ENCODE measurements at places on chromosomes 13 and 19. TPM values are rescaled to one million over a fixed set of nuclear protein-coding genes. Genes with fewer than 3 reads are reported as not detected.
A peak's percentile ranks its signal among the peaks of the same experiment; 100 is the strongest.

- no peaks in the 10 kb centered on the region for H3K36me3 ChIP-seq
- no peak overlapping the region for H3K4me3 ChIP-seq
- no peak overlapping the region for H3K27ac ChIP-seq
- no peaks in the 10 kb centered on the region for H3K27me3 ChIP-seq
- DNase-seq = no peak
Observed at GRCh38 chr13:87925006-87925405, 253.8 kb downstream of the SLITRK5 start.

DNA sequence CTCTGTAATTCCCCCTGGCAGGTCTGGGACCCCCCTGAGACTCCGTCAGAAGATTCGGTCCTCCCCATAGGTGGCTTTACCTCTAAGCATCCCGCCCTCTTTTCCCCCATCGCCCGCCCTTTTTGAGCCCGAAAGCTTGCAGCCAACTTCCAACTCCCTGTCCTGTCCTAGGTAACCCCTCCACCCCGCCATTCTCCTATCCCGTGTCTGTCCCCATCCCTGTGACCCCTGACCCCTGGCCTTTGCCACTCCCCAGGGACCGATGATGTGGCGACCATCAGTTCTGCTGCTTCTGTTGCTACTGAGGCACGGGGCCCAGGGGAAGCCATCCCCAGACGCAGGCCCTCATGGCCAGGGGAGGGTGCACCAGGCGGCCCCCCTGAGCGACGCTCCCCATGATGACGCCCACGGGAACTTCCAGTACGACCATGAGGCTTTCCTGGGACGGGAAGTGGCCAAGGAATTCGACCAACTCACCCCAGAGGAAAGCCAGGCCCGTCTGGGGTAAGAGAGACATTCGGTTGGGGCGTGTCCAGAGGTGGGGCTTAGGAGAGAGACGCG, 488 bp downstream of the RCN3 start:
- H3K4me3 ChIP-seq = no peak overlapping the region
- DNase-seq = no peak
- no peaks in the 10 kb centered on the region for H3K36me3 ChIP-seq
- no peaks in the 10 kb centered on the region for H3K4me1 ChIP-seq
- H3K27ac ChIP-seq = no peak overlapping the region
- no peaks in the 10 kb centered on the region for H3K27me3 ChIP-seq

GRCh38 chr19:6740589-6741343, 1.3 kb downstream of the TRIP10 start:
- H3K4me1 ChIP-seq = peaks cover 71% of the 10 kb centered on the region
- DNase-seq = no peak
- H3K4me3 ChIP-seq = peak overlapping the region; percentile 95
- H3K27me3 ChIP-seq = no peaks in the 10 kb centered on the region
- peak overlapping the region; percentile 90 for H3K27ac ChIP-seq
- H3K36me3 ChIP-seq = peaks cover 15% of the 10 kb centered on the region

GRCh38 chr13:93270769-93271742, 44.4 kb downstream of the GPC6 start:
- H3K27me3 ChIP-seq = no peaks in the 10 kb centered on the region
- H3K36me3 ChIP-seq = no peaks in the 10 kb centered on the region
- no peak overlapping the region for H3K4me3 ChIP-seq
- H3K4me1 ChIP-seq = no peaks in the 10 kb centered on the region
- H3K27ac ChIP-seq = no peak overlapping the region
- DNase-seq = no peak

GRCh38 chr19:7663706-7664105, 5.1 kb upstream of the RETN start:
- H3K27me3 ChIP-seq = no peaks in the 10 kb centered on the region
- H3K4me1 ChIP-seq = no peaks in the 10 kb centered on the region
- H3K27ac ChIP-seq = no peak overlapping the region
- H3K4me3 ChIP-seq = no peak overlapping the region
- H3K36me3 ChIP-seq = no peaks in the 10 kb centered on the region
- no peak for DNase-seq

- peak overlapping the region; percentile 87 for H3K27ac ChIP-seq
- DNase-seq = no peak
- H3K36me3 ChIP-seq = no peaks in the 10 kb centered on the region
- H3K4me1 ChIP-seq = peaks cover 15% of the 10 kb centered on the region
Observed at GRCh38 chr19:14030997-14031718, 404 bp upstream of the IL27RA start.

GRCh38 chr13:113801289-113801961, 42.4 kb downstream of the TMEM255B start:
- H3K4me1 ChIP-seq = no peaks in the 10 kb centered on the region
- H3K4me3 ChIP-seq = no peak overlapping the region
- no peak for DNase-seq

DNA sequence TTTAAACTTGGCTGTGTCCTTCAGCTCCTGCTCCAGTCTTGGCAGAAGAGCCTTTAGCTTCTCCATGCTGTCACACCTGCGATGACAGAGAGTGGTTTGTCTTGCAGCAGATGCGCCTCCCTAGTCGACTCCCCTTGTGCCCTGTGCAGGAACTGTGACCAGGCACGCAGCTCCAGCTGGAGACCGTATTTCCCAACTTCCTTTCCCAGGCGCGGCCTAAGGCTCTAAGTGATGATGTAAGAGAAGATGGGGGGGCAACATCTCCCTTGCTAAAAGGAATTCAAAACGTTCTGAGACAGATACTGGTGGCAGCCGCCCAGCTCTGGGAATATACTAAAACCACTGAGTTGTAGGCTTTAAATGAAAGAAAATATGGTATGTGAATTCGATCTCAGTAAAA, 16.3 kb downstream of the DCUN1D2 start:
- H3K27ac ChIP-seq = no peak overlapping the region
- DNase-seq = no peak
- no peaks in the 10 kb centered on the region for H3K4me1 ChIP-seq
- H3K4me3 ChIP-seq = no peak overlapping the region
- H3K36me3 ChIP-seq = peaks cover 27% of the 10 kb centered on the region
- no peaks in the 10 kb centered on the region for H3K27me3 ChIP-seq

Gene ZNF790
- 0.32 TPM for total RNA-seq

Measured in HCT116 (cell line).